Vagina (tissue), 2 donors: ENCODE measurements at places on chromosomes 2 and 18.
A peak's percentile ranks its signal among the peaks of the same experiment; 100 is the strongest.

GRCh38 chr2:195535911-195536522 lies 121.0 kb upstream of the SLC39A10 start:
- H3K27me3 ChIP-seq: no peaks in the 10 kb centered on the region
- peaks cover 10% of the 10 kb centered on the region for H3K4me1 ChIP-seq
- H3K4me3 ChIP-seq: no peak overlapping the region
- no peak overlapping the region for H3K27ac ChIP-seq
- H3K36me3 ChIP-seq: no peaks in the 10 kb centered on the region

DNA sequence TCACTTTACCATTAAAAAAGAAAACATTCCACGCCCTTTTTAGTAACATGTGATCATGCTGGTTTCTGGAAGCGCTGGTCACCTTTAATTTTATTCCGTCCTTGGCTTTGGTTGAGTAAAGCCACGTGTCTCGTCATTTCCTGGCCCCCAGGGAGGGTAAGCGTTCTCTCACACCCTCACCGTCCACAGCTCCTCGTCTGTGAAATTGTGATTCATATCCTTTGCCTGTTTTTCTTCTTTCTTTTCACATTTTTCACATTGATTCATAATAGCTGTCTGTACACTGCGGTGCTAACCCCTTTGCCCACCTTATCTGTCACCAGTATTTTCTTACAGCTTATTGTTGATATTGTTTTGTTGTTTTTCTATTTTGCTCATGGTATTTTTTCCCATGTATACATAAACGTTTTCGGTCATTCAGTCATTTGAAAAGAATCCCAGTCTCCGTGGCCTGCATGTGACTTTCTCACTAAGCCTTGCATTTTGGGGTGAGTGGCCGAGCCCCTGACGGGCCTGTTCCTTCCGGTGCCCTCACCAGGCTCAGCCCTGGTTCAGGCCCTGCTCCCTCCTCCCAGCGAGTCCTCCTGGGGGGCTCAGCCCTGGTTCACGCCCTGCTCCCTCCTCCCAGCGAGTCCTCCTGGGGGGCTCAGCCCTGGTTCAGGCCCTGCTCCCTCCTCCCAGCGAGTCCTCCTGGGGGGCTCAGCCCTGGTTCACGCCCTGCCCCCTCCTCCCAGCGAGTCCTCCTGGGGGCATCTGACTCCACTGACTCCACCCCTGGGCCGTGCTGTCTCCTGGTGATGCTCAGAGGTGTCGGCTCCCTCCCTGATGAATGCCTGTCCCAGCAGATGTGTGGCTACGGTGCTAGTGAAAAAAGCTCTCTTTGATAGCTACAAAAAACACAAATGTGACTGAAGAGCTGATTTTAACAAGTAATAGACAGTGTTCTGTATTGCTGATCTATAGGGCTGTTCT lies 249.7 kb upstream of the PXDN start:
- no peak for DNase-seq
- no peak overlapping the region for H3K27ac ChIP-seq
- no peak overlapping the region for H3K4me3 ChIP-seq
- no peaks in the 10 kb centered on the region for H3K4me1 ChIP-seq

GRCh38 chr2:19529677-19530076 lies 171.3 kb upstream of the OSR1 start:
- no peaks in the 10 kb centered on the region for H3K4me1 ChIP-seq
- no peak overlapping the region for H3K4me3 ChIP-seq
- H3K36me3 ChIP-seq: no peaks in the 10 kb centered on the region
- H3K27ac ChIP-seq: no peak overlapping the region
- no peaks in the 10 kb centered on the region for H3K27me3 ChIP-seq

GRCh38 chr2:234245945-234246344 lies 195.4 kb downstream of the SPP2 start:
- peaks cover 7% of the 10 kb centered on the region for H3K4me1 ChIP-seq
- H3K4me3 ChIP-seq: no peak overlapping the region
- no peak for DNase-seq
- no peaks in the 10 kb centered on the region for H3K27me3 ChIP-seq
- H3K36me3 ChIP-seq: no peaks in the 10 kb centered on the region
- H3K27ac ChIP-seq: no peak overlapping the region

GRCh38 chr2:159635006-159635789 lies 18.9 kb upstream of the BAZ2B start:
- H3K4me3 ChIP-seq: no peak overlapping the region
- H3K4me1 ChIP-seq: no peaks in the 10 kb centered on the region
- no peaks in the 10 kb centered on the region for H3K36me3 ChIP-seq
- DNase-seq: no peak
- no peaks in the 10 kb centered on the region for H3K27me3 ChIP-seq
- H3K27ac ChIP-seq: no peak overlapping the region

- no peak overlapping the region for H3K4me3 ChIP-seq
- no peak overlapping the region for H3K27ac ChIP-seq
- H3K36me3 ChIP-seq: no peaks in the 10 kb centered on the region
- DNase-seq: no peak
- no peaks in the 10 kb centered on the region for H3K27me3 ChIP-seq
Measured at GRCh38 chr2:197628043-197628500, 47.3 kb downstream of the RFTN2 start.

DNA sequence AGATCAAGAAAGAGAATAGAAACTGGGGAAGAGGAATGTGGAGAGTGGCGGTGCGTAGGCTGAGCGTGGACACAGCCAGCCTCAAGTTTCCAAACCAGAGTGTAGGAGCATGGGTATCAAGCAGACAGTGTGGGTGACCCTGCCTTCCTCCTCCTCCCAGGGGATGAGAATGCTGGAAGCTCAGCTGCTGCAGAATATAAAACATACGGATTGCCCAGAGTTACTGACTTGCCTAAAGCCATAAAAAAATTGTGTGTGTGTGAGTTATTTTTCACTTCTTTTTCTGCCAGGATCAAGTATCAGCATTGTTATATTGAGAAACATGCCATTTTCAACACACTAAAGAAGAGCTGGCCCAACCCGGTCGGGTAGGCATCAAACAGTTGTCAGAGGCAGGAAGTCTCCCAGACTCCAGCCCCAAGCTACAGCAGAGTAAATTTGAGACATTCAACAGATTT lies 333.3 kb upstream of the ACVR2A start:
- no peak overlapping the region for H3K4me3 ChIP-seq
- DNase-seq: no peak
- H3K27me3 ChIP-seq: no peaks in the 10 kb centered on the region
- no peaks in the 10 kb centered on the region for H3K36me3 ChIP-seq
- H3K4me1 ChIP-seq: peaks cover 14% of the 10 kb centered on the region
- H3K27ac ChIP-seq: no peak overlapping the region

DNA sequence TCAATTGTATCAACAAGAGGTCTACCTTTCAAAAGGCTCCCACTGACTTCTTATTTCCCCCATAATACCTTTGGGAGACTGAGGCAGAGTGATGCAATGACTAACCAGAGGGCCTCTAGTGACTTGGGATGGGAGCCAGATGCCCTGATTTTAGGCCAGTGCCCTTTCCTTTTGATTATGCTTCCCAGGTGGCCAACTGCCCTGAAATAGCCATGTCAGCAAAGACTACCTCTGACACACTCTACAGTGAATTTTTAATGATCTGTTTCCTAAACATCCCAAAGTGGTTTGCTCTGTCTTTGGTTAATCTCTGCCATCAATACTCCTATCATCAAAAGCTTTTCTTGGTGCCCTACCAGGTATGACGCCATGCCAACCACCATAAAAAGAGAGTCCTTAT lies 65.9 kb upstream of the ZFP36L2 start:
- DNase-seq: no peak
- peaks cover 19% of the 10 kb centered on the region for H3K4me1 ChIP-seq
- peak overlapping the region; percentile 89 for H3K27ac ChIP-seq

DNA sequence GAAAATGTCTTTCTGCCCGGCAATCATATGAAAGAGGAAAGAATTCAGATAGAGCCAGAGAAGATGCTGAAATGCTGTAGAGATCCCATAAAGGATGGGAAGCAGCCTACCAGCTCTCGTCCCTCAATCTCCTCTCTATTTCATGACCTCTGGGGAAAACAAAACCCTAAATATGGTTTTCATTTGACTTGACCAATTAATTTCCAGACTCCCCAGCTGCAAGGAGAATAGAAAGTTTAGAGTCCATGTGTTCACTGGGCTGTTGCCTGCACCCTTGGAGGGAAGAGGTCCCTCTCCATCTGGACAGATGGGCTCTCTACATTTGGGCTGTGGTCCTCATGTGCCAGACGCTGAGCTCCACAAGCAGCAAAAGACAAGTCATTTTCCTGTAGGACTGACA lies 40.6 kb downstream of the CAPN13 start:
- no peaks in the 10 kb centered on the region for H3K36me3 ChIP-seq
- no peak for DNase-seq
- H3K27me3 ChIP-seq: no peaks in the 10 kb centered on the region
- H3K4me3 ChIP-seq: no peak overlapping the region
- H3K4me1 ChIP-seq: no peaks in the 10 kb centered on the region
- H3K27ac ChIP-seq: no peak overlapping the region
